Activated CD4-positive, alpha-beta T cell treated with anti-CD3 and anti-CD28 coated beads for 48 hours (primary cell): ENCODE measurements at places on chromosomes 12 and 14.
A peak's percentile ranks its signal among the peaks of the same experiment; 100 is the strongest.

DNA sequence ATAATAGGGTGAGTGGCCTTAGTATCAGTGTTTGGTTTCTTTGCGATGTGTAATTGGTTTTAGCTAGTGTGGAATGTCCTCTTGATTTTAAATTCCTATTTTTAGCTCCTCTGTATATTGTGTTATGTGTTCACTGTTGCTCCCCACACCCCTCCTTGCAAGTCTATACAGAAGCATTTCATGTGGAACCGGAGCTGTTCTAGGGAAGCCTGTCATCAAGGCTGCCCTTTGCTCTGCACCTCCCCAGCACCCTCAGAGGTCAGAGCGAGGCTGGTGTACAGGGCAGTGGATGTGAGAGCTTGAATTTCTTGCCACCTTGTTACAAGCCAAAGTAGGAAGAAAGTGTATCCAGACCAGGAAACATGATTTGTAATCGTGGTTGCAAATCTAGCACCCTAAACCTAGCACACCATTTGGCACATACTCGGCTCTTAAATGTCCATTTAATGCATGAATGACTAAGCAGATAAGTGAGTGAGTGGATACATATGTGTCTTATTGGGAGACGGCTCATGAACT, 376.8 kb downstream of the RGS6 start:
- DNase-seq, result no peak

DNA sequence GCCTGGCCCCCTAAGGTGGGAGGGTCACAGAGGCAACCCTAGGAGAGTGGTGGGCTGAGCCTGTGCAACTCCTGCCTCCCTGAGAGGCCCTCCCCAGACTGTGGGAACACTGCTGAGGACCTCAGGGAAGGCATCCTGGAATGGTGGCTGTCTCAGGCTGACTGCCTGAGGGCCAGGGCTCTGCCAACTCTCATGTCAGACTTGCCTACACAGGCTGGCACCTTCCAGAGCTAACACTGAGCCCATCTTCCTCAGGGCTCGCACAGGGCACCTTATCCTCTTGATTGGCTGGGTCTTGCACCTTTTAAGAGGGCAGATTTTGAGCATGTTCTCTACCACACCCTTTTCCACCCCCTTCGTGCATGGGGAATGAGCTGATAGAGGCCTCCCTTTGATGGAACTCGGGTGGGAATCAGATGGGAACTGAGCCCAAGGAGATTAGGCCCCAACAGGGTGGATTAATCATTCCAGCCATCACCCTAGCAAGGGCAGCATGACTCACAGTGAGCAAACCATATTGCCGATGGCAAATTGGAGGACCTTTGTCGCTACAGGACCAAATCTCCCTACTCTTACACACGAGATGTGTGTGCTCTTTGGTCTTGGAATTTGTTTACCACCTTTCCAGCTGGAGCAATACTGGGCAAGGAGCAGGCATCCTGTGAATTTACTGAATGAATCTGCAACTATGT, 702.8 kb downstream of the VRK1 start:
- DNase-seq, result no peak

DNA sequence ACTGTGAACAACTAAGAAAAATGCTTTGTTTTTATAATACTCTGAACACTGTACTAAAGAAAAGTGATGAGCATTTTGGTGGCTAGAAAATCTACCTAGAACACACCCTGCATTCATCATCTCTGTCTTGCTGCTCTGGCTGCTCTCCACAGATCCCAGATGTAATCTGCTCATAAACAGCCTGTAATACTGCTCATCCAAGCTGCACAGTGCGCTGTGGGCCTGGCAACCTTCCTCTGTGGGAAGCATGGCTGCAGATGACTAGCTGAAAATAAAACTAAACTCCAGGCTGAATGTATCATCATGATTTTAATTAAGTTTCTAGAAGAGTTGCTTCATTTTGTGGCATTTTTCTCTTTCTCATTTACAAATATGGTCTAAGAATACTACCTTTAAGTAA, 200.7 kb downstream of the SLC2A13 start:
- no peak for DNase-seq

DNA sequence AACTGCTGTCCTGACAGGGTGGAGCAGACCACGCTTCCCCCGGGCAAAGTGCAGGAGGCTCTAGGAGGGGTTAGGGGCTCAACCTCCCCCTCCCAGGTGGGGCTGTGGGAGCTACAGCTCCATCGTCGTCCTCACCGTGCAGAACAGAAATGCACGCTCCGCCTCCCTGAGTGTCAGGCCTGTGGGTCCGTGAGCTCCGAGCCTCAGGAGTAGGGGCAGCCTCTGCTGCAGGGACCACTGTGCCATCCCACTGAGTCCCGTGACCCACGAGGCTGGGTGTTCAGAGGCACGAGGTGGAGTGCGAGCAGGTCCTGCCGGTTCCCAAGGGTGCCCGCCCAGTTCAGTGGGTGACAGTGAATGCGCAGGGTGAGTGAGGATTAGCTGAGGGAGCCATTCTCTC, 48.6 kb downstream of the CACNA1C start:
- DNase-seq, result no peak

- no peak for DNase-seq
Measured at GRCh38 chr14:23580152-23580926, 1.7 kb upstream of the JPH4 start.

DNA sequence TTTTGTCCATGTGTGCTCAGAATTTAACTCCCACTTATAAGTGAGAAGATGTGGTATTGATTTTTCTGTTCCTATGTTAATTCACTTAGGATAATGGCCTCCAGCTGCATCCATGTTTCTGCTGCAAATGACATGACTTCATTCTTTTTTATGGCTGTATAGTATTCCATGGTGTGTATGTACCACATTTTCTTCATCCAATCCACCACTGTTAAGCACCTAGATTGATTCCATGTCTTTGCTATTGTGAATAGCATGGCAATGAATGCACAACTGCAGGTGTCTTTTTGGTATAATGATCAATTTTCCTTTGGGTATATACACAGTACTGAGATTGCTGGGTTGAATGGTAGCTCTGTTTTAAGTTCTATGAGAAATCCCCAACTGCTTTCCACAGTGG, 657.7 kb downstream of the ETNK1 start:
- DNase-seq, result no peak

- DNase-seq, result peak; percentile 70
Measured at GRCh38 chr12:9797722-9798619, 29.3 kb upstream of the KLRF1 start.

DNA sequence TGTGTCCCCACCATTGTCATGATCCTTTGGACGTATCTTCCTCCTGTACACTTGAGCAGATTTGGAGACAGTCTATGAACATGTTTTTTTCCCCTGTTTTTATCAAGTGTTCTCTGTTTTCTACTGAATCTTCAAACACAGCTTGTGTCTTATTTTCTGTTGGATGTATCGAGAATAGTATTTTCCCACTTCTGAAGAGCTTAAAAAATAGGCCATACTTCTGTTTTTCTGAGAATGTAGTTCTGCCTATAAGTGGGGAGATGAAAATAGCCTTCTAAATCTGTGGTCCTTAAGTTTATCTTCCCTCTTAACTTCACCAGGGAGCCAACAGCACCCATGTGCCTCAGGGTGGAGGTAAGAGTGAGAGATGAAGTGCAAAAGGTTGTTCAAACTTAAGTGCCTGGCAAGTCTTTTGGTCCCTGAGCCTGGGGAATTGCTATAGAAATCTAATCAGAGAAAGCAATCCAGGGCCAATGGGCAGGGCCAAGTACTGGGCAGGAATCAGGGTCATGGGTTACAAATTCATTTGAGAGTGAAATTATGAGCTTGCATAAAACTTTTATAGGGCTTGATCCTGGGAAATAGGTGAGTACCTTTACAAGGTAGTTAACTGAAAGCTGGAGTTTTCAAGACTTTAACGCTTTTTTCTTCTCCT, 58.9 kb downstream of the ARF6 start:
- DNase-seq, result no peak

- no peak for DNase-seq
Measured at GRCh38 chr14:38973083-38973700, 129.8 kb downstream of the SEC23A start.

GRCh38 chr12:57143454-57143853, 4.0 kb downstream of the LRP1-AS start:
- DNase-seq, result no peak

DNA sequence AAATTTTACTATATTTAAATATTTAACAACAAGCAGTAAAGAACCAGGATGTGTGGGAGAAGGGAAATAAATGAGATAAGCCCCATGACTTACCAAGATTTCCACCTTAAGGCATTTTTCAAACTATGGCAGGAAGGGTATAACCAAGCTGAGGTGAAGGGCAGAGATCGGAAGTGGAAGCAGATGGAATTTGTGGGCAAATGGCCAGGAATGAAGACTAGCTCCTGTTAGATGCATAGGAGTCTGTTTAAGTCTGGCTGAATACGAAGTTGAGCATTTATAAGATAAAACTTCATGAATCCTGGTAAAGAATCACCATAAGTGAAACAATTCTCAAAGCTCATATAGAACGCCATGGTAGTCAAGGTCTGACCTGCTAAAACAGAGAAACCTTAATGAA, 163.5 kb downstream of the DIO2 start:
- no peak for DNase-seq

DNA sequence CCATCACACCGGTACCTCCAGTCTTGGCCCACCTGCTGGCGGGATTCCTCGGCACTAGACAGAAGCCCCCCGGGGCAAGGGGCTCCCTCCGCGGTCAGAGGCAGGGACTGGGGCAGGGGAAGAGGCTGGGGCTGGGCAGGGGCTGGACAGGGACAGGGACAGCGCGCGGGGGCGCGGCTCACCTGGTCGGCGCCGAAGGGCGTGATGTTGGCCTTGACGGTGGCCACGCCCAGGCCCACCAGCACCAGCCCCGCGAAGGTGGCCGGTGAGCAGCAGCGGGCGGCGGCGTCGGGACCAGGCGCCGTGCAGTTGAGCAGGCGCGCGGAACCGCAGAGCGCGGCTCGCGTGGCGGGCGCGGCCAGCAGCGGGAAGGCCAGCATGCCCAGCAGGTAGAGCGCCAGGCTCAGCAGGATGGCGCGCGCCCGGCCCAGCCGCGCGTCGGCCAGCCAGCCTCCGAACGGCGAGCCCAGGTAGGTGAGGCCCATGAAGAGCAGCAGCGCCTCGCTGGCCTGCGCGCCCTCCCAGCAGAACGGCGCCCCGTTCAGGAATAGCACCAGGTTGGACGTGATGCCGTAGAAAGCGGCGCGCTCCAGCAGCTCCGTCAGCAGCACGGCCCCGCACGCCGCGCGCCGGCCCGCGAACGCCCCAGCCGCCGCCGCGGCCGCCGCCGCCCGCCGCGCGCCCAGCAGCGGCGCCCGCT, 392 bp downstream of the SLC15A4 start:
- peak; percentile 21 for DNase-seq

DNA sequence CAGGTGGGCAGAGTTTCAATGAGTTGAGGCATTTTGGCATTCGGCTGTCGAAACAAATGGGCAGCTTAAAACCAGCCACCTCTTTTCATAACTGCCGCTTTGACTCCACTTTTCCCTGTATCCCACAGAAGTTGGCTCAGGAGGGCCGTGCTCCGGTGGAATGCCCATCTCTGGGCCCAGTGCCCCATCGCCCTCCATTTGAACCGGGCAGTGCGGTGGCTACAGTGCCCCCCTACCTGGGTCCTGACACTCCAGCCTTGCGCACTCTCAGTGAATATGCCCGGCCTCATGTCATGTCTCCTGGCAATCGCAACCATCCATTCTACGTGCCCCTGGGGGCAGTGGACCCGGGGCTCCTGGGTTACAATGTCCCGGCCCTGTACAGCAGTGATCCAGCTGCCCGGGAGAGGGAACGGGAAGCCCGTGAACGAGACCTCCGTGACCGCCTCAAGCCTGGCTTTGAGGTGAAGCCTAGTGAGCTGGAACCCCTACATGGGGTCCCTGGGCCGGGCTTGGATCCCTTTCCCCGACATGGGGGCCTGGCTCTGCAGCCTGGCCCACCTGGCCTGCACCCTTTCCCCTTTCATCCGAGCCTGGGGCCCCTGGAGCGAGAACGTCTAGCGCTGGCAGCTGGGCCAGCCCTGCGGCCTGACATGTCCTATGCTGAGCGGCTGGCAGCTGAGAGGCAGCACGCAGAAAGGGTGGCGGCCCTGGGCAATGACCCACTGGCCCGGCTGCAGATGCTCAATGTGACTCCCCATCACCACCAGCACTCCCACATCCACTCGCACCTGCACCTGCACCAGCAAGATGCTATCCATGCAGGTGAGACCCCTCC, 5.0 kb upstream of the RNU7-1 start:
- DNase-seq, result no peak

DNA sequence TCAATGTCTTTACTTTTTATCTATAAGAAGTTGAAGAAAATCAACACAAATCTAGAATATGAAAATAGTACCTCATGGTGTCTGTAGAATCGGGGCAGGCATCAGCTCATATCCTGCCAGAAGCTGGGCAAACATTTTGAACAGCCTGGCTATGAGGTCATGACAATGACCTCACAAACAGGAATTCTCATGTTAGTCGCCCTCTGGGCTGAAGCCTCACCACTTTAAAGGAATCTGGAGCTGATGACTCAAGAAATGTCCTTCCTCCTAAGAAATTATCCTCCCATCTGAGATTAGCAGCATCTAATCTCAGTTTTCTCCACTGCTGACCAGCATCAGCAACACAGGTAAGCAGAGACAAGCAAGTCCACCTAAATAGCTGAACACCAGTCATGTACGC, 27.1 kb downstream of the CLIP1 start:
- DNase-seq, result no peak

DNA sequence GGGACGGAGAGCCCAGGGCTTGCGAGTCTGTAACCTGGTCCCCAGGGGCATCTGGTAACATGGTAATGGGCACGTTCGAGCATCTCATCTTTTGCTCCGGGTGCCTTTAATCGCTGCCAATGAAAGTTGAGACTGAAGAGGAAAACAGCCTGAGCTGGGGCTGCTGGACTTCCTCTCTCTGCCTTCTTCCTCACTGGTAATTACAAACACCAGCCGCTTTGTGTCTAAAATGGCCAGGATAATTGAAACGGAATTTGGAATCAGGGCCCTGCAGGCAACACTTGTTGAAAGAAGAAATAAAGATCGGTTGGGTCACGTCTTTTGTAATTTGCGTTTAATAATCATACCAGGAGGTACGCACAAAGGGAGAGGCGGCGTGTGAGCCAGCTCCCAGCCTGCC, 51.5 kb upstream of the GPATCH2L start:
- no peak for DNase-seq

GRCh38 chr14:75884198-75884611, 97.6 kb downstream of the TGFB3 start:
- no peak for DNase-seq
